ENCODE measurements at places on chromosomes 5 and 9.

DNA sequence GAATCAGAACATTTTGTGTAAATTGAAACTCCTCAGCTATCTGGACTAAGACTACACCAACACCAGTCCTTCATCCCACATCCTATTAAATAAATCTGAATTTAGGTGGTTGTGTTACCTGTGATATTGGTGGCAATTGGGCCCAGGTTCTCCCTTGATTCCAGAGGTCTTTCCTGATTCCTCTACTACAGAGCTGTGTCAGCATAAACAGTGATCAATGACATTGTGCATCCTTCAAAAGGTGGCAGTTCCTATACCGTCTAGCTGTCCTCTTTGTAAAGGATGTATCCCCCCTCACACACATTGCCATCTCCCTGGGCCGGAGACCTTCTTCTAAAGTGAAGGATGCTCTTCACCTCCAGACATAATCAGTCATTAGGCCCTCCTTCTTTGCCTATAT lies 239.2 kb downstream of the FAM114A2 start:
- H3K36me3 ChIP-seq: no peaks in the 10 kb centered on the region
- H3K4me1 ChIP-seq: no peaks in the 10 kb centered on the region
- no peaks in the 10 kb centered on the region for H3K27me3 ChIP-seq
- no peak for DNase-seq

DNA sequence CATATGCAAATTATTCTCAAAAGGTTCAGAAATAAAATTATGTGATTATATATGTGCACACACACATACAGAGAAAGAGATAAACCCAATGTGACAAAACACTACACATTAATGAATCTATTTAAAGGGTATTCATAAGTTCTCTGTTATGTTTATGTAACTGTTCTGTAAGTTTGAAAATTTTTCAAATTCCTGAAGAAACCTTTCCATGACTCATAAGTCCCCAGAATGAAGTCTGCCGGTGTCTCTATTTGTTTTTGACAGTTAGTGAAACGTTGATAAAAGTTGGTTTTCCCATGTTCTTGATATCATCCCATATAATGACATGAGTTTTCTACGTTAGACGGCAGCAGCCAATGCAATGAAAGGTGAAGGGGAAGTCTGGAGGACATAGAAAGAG lies 199.5 kb upstream of the PUM3 start:
- H3K27ac ChIP-seq: no peak overlapping the region
- no peaks in the 10 kb centered on the region for H3K27me3 ChIP-seq
- H3K4me3 ChIP-seq: no peak overlapping the region
- H3K36me3 ChIP-seq: no peaks in the 10 kb centered on the region
- no peak for DNase-seq

GRCh38 chr9:69380811-69381210 lies 55.8 kb downstream of the ENTREP1 start:
- peaks cover 8% of the 10 kb centered on the region for H3K36me3 ChIP-seq
- peaks cover 36% of the 10 kb centered on the region for H3K4me1 ChIP-seq
- no peaks in the 10 kb centered on the region for H3K27me3 ChIP-seq
- H3K4me3 ChIP-seq: no peak overlapping the region

DNA sequence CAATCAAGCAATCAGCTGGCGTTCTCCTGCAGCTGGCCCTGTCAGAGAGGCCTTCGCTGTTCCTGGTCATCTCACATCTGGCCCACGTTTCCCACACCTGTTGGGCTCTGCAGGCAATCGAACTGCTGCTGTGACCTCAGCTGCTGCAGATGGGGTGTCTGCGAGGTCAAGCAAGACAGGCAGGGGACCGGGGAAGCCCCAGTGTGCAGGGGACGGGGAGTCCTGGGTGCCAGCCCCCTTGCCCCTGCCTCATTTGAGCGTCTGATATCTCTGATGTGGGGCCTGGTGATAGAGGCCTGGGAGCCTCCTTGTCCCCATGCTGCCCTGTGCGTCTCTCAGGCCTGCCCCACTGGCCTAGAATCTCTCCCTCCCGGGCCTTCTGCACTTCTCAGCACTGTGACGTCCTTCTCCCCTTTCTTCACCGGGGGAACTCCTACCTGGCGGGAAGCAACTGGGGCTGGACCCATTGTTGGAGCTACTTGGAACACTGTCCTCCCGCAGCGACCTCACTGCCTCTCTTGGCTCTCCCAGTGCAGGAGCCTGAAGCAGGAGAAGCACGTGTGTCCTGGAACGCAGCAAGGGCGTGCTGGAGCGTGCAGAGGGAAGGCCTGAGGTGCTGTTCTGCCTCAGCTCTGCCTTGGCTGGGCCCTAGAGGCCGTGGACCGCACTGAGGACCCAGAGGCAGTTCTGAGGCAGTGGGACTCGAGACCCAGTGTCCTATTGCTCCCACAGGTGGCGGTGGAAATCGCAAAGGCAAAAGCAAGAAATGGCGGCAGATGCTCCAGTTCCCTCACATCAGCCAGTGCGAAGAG lies 3.9 kb downstream of the GRK6 start:
- peaks cover 54% of the 10 kb centered on the region for H3K36me3 ChIP-seq
- H3K27me3 ChIP-seq: no peaks in the 10 kb centered on the region
- DNase-seq: peak; percentile 76
- H3K27ac ChIP-seq: peak overlapping the region; percentile 35
- no peak overlapping the region for H3K4me3 ChIP-seq

GRCh38 chr5:134143944-134144941 lies 29.8 kb downstream of the TCF7 start:
- no peak overlapping the region for H3K27ac ChIP-seq
- H3K4me1 ChIP-seq: peaks cover 7% of the 10 kb centered on the region
- H3K4me3 ChIP-seq: no peak overlapping the region
- no peaks in the 10 kb centered on the region for H3K27me3 ChIP-seq

- H3K4me1 ChIP-seq: peaks cover 19% of the 10 kb centered on the region
- no peak overlapping the region for H3K4me3 ChIP-seq
- H3K27ac ChIP-seq: no peak overlapping the region
- no peaks in the 10 kb centered on the region for H3K27me3 ChIP-seq
- H3K36me3 ChIP-seq: no peaks in the 10 kb centered on the region
These were observed 228.2 kb upstream of the KLF4 start for GRCh38 chr9:107717529-107718314.

DNA sequence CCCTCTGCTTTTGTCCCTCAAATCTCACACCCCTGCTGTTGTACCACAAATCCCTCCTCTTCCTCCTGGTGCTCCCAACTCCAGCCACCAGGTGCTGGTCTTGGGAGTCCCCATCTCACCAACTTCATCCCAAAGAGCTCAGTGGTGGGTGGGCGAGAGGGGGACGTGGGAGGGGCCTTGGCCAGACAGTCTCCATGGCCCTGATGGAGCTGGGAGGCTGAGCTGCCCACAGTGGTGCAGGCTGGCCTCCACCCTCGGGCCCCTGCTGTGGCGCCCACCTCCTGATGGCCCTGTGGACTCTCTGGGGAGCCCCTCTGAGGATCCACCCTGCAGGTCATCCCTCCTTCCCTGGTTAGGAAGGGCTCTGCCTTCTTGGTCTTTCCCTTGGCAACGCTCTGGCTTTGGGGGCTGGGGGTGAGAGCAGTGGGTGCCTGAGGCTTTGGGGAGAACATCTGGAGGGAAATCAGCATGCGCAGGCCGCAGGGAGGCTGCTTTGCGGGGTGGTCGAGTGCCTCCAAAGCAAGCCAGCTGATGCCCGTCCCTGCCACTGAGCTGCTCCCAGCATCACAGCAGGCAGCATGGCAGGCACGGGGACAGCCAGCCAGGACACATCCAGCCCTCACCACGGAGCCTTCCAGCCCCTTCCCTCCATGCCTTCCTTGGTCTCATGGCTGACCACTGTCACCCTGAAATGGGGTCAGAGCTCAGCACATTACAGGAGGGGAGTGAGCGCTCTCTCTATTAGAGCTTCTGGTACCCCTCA lies 7.6 kb upstream of the FAM163B start:
- no peak for DNase-seq
- no peak overlapping the region for H3K27ac ChIP-seq
- H3K36me3 ChIP-seq: no peaks in the 10 kb centered on the region
- H3K27me3 ChIP-seq: peaks cover 79% of the 10 kb centered on the region
- H3K4me3 ChIP-seq: no peak overlapping the region

DNA sequence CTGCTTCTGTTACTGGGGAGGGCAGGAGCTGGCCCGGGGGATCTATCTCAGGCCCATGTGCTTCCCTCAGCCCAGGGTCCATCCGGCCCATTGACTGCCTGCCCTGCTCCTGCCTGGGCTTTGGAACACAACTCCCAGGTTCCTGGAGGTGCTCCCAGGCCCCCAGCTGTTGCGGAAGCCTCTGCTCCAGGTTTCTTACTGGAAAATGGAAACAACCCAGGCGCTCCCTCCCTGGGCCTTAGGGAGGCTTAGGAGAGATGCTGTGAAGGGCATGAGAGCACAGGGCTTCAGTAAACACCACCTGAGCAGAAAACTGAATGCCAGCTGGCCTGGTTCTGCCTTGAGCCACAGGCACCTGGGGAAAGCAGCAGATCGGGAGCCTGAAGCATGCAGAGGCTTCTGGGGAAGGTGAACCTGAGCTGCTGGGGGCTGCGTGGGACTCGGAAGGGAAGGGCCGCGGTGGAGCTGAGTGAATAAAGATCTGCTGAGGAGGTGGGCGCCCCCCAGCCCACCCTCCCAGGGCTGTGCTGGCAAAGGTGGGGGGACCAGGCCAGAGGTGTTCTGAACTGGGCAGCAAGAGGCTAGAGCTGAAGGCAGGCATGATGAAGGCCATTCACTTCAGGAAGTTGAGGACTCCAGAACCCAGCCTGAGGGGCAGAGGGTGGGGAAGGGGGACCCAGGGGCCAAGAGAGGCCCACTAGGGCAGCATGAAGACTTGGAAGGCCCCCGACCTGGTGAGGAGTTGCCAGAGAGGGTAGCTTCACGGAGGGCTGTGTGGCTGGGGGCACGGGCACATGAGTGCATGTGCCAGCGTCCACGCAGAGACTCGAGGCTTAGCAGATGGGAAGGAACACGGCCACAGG lies 64.8 kb downstream of the SHB start:
- no peak overlapping the region for H3K27ac ChIP-seq
- H3K36me3 ChIP-seq: no peaks in the 10 kb centered on the region
- no peaks in the 10 kb centered on the region for H3K27me3 ChIP-seq
- no peak overlapping the region for H3K4me3 ChIP-seq
- peaks cover 30% of the 10 kb centered on the region for H3K4me1 ChIP-seq

DNA sequence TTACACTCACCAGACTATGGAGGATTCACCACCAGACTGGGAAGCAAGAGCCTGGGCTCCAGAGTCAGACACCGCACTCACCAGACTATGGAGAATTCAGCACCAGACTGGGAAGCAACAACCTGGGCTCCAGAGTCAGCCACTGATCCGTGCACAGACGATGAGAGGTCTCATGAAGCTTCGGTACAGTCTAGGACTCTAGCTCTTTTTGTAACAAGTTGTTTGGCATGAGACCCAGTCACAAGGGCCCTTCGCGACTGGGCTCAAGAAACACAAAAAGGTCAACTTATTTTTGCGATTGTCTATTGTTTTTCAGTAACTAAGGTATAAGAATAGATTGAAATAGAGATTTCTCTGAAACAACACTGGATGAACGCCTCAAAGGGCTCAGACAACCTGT lies 192.7 kb upstream of the ADAMTSL1 start:
- no peak overlapping the region for H3K4me3 ChIP-seq
- H3K27ac ChIP-seq: no peak overlapping the region
- no peaks in the 10 kb centered on the region for H3K36me3 ChIP-seq
- H3K4me1 ChIP-seq: no peaks in the 10 kb centered on the region
